ENCODE measurements at places on chromosomes 11 and 22.
A peak's percentile ranks its signal among the peaks of the same experiment; 100 is the strongest.

DNA sequence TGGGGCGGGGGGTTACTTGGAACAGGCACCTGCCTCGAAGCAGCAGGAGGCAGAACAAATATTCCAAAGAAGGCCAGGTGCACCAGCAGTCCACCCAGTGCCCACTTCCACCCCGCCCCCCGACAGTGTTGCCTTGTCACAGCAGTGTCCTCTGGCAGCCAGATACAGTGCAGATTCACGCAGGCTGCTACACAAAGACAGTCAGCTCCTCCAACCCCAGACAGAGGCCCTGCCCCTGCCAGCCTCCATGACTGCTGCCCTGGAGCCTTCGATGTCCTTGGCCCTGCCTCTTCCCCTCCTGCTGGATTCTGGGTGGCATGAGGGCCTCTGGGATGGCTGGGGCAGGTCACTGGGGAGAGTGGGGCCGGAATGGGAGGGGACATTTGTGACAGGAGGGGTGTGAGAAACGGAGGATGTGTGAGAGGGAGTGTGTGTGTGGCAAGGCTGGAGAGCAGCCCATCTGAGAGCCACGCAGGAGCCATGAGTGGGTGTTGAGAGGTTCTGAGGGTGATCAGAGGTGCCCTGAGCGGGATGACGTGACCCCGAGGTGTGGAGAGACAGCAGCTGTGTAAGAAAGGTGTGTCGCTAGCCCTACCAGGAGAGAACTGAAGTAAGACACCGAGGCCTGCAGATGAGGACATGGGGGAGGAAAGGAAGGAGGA is 173.7 kb downstream of the CEP164 start:
- no peak for DNase-seq

DNA sequence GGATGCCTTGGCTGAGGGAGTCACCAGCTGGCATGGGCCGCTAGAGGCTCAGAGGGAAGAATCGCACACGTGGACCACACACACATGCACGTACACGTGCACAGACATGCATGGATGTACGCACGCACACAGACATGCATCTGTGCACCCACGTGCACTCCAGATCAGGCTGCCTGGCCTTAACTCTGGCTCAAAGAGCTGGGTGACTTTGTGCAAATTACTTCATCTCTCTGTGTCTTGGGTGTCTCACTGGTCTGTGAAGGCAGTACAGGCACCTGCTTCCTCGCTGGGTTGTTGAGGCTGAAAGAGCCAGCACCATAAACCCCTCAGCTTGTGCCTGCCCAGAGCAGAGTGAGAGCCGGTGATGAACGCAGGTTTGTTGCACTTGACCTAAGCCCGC is 28.7 kb downstream of the TMPRSS6 start:
- no peak for DNase-seq

DNA sequence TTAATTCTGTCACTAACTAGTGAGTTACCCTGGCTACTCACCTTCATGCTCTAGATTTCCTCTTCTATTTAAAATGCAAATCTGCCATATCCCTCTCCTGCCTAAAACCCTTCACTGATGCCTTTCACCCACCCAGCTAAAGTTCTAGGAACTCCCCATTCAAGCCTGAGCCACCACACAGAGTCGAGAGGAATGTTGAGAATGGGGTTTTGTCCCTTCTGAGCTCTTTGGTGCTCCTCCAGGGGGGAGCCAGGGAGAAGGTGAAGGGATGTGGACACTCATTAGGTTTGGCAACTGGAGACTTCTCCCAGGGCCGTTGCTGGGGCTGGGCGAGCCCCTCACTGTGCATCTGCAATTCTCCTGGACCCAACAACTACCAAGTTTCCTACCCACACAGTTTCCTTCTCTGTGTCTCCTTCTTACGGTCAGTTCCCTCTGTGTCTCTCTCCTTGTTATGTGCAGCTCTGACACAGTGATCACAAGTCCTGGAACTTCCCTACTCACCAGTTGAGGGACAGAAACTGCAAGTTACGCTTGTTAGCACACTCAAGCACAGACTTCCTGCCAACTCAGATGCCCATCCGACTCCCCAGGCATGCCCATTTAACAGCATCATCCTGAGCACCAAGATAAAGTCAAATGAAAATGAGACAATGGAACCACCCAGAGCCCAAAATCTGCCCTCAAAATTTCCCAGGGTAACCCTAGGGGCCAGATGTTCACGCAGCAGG is 6.5 kb upstream of the IL10RA start:
- DNase-seq = no peak

- DNase-seq = no peak
Measured at GRCh38 chr11:71369411-71369810, 78.8 kb downstream of the DHCR7 start.

- no peak for DNase-seq
Measured at GRCh38 chr11:101470881-101471520, 112.8 kb downstream of the TRPC6 start.

- DNase-seq = no peak
Measured at GRCh38 chr22:45932071-45932470, 44.9 kb downstream of the WNT7B start.

GRCh38 chr11:69948256-69949141 is 129.3 kb upstream of the FGF3 start:
- no peak for DNase-seq

- DNase-seq = no peak
Measured at GRCh38 chr11:100785148-100785983, 98.3 kb downstream of the ARHGAP42 start.

DNA sequence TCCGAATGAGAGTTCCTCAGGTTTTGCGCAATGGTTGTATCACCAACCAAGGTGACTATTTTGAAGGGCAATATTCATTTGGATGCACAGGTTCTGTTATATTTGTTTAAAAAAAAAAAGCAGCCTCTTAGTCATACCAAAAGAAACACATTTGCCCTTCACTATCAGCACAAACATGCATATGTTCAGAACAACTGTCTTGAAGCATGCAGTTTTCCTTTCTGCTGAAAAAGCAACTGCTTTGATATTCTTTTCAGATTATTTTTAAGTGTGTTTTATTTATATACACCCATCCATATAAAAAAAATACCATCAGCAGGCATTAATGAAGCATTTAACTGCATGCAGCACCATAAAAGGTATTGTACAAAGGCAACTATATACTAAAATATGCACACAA is 67.8 kb downstream of the RBFOX2 start:
- DNase-seq = no peak

GRCh38 chr11:109892321-109892794 is 200.8 kb upstream of the ZC3H12C start:
- DNase-seq = no peak

DNA sequence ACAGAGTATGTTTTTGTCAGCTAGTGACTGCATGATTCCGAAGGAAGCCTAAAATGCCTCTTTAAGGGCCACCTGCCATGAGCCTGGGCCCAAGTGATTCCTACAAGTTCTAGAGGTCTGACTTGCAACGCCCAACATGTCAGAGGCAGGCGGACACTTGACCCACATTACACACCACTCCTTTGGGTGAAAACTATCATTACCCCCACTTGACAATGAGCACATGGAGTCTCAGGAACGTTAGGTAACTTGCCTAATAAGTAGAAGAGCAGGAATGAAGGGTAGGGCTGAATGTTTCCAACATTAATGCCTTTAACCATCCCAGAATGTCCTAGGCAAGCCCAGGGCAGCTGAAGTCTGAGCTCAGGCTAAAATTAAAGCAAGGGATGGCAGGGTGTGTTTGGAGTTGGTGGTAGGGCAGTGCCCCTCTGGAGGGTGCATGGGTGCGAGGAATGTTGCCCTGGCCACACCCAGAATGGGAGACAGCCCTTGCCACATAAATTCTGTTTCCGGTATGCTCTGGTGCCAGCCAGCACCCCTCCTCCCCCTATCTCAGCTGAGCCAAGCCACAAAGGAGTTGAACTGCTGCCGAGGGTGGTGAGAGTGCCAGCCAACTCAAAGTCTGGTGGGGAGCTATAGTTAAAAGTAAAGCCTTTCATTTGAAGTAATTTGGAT is 2.5 kb downstream of the PLAAT2 start:
- DNase-seq = no peak

DNA sequence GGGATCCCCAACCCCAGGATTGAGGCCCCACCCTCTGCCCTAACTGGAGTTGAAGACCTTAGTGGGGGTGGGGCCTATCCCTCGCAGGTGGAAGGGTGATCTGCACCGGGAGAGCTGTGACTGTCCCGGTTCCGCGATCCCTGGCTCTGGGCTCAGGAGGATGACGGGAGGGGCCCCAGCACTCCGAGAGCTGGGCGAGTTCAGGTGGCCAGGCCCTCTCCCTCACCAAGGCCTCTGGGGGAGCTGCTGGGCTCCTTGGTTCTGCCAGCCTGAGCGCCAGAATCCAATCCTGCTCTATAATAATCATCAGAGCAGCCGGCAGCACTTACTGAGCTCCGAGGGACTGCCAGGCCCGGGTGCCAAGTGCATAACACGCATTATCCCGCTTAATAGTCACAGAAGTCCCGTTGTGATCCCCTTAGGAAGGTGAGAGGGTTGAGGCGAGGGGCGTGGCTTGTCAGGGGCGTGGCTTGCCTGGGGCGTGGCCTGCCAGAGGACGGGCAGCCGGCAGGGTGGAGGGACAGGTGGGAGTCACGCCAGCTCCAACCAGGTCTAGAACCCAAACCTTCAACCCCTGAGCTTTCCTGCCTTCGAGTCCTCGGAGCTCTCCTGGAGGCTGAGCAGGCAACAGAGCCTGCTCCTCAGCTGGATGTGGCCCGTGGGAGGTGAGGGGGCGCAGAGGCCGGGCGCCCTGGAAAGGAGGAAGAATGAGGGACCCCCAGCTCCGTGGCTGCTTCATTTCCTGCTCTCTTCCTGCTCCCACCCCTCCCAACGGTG is 7.3 kb upstream of the SYT7 start:
- DNase-seq = peak; percentile 54

DNA sequence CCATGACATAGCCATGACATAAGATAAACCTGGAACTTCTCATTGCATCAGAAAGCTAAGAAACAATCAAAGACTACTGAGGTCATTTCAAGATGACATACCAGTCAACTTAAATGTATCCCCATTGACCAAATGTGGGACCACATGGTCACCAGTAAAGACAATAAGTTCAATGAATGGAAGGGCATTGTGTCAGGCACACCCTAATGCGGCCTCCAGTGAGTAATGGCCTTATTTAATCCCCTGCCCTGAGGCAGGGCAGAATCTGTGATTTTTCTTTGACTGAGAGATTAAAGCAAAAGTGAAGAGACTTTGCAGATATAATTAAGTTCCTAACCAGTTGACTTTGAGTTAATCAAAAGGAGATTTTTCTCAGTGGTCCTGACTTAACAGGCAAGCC is 17.3 kb upstream of the SYT8 start:
- no peak for DNase-seq

DNA sequence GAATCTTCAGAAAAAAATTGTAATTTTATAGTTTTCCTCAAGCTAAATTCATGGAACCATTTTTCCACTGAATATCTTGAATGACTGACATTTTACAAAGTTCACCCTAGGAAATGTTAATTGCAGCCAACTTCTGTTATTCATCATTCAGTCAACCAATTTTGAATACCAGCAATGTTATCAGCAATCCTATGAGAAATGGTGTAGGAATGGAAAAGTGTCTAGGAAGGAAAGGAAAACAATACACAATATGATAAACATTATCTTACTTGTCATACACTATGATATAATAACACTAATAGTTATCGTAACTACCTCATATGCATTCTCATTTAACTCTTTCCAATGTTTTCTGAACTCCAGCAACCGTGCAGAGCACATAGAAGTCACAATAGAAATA is 790.5 kb upstream of the LRRC4C start:
- no peak for DNase-seq

GRCh38 chr11:128620309-128621100 is 33.1 kb upstream of the ETS1 start:
- no peak for DNase-seq

GRCh38 chr11:22774716-22775115 is 54.9 kb downstream of the SVIP start:
- DNase-seq = no peak

DNA sequence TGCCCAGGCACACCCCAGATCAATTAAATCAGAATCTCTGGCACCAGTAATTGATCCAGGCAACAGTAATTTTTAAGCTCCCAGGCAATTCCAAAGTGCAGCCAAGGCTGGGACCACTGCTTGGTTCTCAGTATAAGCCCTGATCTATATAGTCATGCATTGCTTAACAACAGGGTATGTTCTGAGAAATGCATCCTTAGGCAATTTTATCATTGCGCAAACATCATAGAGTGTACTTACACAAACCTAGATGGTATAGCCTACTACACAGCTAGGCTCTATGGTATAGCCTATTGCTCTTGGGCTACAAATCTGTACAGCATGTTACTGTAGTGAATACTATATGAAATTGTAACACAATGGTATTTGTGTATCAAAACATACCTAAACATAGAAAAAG is 651 bp upstream of the C11orf42 start:
- DNase-seq = no peak

GRCh38 chr11:115313224-115313838 is 190.9 kb downstream of the CADM1 start:
- no peak for DNase-seq

- DNase-seq = no peak
Measured at GRCh38 chr22:32204856-32205722, at the start of gene RFPL2. Gene RFPL2 (minus strand): TSS chr22:32205073. CDS start chr22:32202451, 2,622 bp downstream.

DNA sequence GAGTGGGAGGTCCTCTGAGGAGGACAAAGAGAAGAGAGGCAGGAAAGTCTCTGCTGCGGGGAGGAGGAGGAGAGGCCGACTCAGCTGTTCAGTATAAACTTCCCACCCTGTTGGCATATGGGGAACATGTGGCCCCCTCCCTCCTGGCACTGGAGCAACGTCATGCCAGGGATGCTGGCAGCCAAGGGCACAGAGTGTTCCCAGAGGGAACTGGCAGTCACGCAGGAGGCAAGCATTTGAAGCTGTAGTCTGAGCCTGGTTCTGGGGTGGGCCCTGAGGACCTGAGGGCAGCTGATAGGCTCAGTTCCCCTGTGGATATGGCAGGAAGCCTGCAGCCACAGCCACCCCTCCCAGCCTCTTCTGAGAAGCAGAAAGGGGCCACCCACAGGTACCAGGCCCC is 67.1 kb upstream of the TSPAN18 start:
- DNase-seq = no peak

DNA sequence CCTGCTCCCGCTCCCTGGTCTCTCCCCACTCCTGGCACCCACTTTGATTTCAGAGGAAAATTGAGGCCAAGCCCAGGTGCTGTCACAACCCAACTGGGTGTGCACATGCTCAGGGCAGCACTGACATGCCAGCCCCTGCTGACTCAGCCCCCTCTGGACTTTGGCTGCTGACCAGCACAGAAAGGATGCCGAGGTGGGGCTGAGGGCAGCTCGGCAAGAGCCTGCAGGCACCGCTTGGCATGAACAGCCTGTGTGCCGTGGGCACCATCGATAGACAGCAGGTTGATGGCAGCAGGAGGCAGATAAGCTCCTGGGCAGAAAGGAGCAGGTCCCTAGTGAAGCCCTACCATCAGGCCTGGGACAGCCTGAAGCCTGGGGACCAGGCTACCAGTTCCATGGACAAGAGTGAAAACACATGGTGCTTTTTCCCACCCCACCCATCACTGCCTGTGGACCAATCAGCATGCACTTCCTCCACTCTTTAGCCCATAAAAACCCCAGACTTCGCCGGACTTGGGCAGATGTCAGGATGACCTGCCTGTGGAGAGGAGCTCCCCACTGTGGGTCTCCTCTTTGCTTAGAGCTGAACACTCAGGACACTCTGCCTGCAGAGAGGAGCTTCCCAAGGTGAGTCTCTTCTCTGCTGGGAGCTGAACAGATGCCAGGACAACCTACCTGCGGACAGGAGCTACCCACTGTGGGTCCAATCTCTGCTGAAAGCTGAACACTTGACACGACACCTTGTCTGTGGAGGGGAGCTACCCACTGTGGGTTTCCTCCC is 832.3 kb downstream of the DLG2 start:
- DNase-seq = no peak

GRCh38 chr11:6614446-6614845 is 2.4 kb upstream of the TAF10 start:
- DNase-seq = no peak

GRCh38 chr22:49686495-49687219 is 141.0 kb downstream of the BRD1 start:
- no peak for DNase-seq

Measured in activated T-cell treated with anti-CD3 and anti-CD28 coated beads for 4 hours (primary cell).